ENCODE measurements at places on chromosomes 4 and X. TPM values are rescaled to one million over a fixed set of nuclear protein-coding genes. Genes with fewer than 3 reads are reported as not detected.

RTL5 gene
- total RNA-seq: 0.07 TPM

ANAPC4 gene
- 37.5 TPM for total RNA-seq

SULT1B1 gene
- 6.3 TPM for total RNA-seq

TDO2 gene
- not detected for total RNA-seq

SOD3 gene
- not detected for total RNA-seq

HNRNPH2 gene
- 46.9 TPM for total RNA-seq

SLIT2 gene
- total RNA-seq: not detected

SPANXA1 gene
- total RNA-seq: not detected

IL2 gene
- 1.6 TPM for total RNA-seq

PRSS12 gene
- not detected for total RNA-seq

TLR1 gene
- total RNA-seq: 21.0 TPM

RASGEF1B gene
- total RNA-seq: 2.7 TPM

PNCK gene
- not detected for total RNA-seq

VCX gene
- total RNA-seq: not detected

NSUN7 gene
- total RNA-seq: not detected

NDST3 gene
- not detected for total RNA-seq

DNA sequence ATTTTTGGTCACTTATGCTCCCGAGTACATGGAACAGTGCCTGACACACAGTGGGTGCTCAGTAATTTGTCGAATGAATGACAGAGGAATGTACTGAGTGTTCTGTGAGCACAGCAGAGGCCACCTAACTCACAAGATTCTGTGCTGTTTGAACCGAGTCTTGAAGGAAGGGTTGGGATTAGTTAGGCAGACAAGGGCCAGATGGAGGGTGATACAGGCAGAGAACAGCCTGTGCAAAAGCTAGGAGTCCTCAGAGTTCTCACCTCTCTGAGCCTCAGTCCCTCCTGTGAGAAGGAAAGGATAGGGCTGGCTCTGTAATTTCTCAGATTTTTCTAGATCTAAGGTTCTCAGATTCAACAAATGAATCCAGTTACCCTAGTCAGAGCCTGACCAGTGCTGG, 108.8 kb downstream of the NHSL2 start:
- DNase-seq: no peak

GRCh38 chr4:102560115-102560514, 59.0 kb downstream of the NFKB1 start:
- no peak for DNase-seq

GRCh38 chrX:153926858-153927671, 1.0 kb upstream of the ARHGAP4 start:
- DNase-seq: peak; percentile 83

- DNase-seq: no peak
Observed at GRCh38 chrX:49082271-49082871, 2.7 kb upstream of the WDR45 start.

DNA sequence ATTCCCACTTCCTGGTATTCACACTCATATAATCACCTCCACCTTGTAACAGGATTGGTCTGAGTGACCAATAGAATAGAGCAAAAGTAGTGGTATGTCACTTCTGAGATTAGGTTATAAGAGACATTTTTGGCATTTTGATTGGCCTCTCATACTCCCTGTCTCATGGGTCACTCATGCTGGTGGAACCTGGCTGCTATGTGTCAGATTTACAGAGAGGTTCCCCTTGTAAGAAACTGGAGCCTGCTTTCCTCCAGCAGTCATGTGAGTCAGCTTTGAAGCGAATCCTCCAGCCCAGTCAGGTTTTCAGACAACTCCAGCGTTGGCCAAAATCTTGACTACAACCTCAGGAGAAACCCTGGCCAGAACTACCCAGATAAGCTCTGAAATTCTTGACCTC, 2.6 kb upstream of the OTUD4 start:
- DNase-seq: no peak

GRCh38 chr4:10120943-10121567, 4.5 kb upstream of the WDR1 start:
- no peak for DNase-seq

- no peak for DNase-seq
Observed at GRCh38 chrX:47864300-47864699, 27.6 kb downstream of the ZNF81 start.

DNA sequence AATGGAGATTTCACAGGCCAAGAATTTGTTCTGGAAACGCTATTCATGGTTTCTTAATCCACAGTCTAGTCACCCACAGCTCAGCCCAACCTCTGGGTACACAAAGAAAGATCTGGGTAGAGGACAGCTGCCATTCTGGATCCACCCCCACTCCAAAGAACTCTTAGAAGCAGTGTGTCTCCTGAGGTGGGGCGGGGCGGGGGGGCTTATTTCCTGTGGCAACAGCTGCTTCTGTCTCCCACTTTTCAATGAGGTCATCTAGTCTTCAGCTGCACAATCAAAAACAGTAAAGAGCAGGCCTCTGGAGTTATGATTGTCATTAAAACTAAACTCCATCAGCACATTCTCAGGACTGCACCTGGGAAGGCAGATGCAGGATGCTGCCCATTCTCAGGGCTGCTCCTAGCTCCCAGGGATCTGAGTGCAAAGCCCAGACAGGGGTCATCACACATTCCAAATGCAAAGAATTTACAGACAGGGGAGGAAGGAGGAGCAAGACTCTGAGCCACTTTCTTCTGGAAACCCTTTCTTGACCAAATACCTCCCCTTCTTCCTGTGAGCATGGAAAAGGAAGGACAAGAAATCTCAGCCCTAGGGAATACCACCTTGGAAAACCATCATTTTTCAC, 207.3 kb downstream of the HS6ST2 start:
- no peak for DNase-seq

- DNase-seq: no peak
Observed at GRCh38 chr4:105683038-105683437, 25.5 kb downstream of the INTS12 start.

- no peak for DNase-seq
Observed at GRCh38 chrX:95248386-95248785, 1436.3 kb upstream of the DIAPH2 start.

DNA sequence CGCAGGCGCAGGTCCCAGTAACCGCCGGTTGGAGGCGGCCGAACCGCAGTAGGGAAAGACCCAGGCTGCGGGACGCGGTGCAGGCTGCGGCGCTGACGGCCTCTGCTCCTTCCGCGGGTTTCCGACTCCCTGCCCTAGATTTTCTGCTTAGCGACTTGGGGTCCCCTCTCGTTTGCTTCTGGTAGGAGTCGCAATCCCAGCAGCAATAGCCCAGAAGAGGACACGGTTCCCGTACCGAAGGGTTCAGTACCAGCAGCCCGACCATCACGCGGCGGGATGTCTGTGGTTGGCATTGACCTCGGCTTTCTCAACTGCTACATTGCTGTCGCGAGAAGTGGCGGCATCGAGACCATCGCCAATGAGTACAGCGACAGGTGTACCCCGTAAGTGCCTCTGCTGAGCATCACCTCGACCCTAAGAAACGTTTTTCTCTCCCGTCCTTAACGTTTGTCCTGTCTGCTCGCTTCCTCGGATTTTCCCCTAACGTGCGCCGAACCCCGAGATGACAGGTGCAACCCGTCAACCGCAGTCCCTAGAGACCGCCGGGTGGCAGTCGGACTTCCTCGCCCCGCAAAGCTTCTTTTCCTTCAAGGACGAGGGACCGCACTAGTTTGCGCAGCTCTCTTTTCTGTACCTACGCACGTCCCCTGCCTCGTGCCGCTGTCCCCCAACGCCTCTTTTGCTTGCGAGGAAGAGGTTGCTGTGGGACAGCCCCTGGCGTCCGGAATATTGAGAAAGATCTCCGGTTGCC, at the start of gene HSPA4L:
HSPA4L (plus strand) TSS at position 48 of the 751 bp plus-strand sequence; CDS start at position 277, 229 bp downstream.
- peak; percentile 41 for DNase-seq

DNA sequence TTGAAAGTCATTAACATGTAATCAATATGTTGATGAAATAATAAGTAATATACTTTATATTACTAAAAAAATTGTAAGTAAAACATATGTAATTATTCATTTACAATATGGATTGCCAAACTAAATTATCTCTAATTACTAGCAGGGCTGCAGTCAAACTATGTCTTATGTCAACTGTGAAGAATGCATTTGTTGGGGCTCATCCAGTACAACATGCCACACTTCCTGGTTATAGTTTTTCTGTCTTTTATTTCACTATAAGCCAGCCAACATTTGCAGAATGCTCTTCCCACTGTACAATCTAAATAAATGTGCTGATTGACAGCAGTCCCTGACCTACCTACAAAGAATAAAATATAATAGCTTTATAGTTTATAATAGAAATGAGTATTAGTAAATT, 975.4 kb upstream of the NDST4 start:
- DNase-seq: no peak

GRCh38 chr4:47974566-47974965, 41.9 kb downstream of the CNGA1 start:
- no peak for DNase-seq

DNA sequence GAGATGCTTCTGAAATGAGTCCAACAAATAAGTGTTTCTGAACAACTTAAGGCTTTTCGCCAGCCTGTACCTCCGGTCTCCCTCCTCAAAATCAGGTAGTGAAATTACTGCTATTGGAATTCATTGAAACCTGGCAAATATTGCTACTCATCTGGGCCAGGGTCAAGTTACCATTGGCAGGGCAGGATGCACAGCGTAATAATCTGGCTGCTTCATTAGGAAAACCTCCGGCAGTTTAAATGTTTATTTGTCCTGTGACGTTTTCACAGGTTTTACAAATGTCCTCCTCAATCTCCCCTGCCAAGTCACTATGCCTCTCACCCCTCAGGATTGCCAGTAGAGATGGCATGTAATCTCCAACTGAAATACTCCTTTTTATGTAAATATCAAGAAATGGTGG, 92.6 kb upstream of the KDR start:
- no peak for DNase-seq

- DNase-seq: peak; percentile 36
Observed at GRCh38 chrX:17242470-17242869, 132.5 kb upstream of the NHS start.

DNA sequence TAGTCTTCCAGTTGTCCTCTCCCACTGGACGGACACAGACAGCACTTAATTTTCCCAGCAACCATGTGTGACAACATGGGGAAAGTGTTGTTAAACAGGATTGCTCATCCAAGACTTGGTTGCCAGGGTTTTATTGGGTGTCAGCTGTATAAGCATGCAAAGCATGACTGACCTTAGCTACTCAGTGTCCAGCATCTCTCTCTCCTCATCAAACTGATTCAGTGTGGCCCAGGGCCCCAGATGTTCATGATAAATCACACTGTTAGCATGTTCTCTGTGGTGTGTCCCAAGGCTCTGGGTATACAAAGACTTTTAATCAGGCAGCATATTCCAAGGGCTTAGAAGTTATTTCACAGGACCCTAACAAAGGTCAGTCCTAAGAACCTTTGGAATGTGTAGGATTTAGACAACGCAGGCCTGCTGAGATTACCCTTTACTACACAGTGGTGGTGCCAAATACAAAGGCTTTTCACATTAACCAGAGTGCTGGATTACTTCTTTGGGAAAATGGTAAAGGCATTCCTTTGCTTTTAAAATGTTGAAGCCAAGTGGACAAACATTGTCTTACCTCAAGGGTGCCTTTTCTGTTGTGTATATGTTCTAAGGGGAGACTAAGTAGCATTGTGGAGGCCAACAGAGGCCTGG, 213.3 kb downstream of the GLUD2 start:
- DNase-seq: no peak
